ENCODE measurements at places on chromosomes 12 and 14.

DNA sequence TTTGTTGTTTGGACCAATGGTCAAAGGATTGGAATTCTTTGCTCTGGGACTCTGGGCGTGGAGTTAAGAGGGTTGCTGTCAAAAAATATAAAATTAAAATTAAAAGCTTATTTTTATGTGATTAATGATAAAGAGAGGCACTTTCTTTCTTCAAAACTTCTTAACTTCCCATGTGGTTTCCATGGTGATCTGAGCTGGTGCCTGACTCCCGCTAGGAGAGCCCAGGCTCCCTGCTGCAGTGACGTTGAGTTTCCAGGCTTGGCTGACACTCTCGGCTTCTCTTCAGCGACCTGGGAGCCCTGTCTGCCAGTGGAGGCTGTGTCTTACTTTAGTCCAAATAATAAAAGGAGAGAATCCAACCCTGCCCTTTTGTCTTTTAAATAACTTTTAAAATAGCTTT is 84.4 kb downstream of the GALC start:
- DNase-seq: no peak

- no peak for DNase-seq
Observed at GRCh38 chr12:45336762-45337596, 121.1 kb downstream of the ANO6 start.

DNA sequence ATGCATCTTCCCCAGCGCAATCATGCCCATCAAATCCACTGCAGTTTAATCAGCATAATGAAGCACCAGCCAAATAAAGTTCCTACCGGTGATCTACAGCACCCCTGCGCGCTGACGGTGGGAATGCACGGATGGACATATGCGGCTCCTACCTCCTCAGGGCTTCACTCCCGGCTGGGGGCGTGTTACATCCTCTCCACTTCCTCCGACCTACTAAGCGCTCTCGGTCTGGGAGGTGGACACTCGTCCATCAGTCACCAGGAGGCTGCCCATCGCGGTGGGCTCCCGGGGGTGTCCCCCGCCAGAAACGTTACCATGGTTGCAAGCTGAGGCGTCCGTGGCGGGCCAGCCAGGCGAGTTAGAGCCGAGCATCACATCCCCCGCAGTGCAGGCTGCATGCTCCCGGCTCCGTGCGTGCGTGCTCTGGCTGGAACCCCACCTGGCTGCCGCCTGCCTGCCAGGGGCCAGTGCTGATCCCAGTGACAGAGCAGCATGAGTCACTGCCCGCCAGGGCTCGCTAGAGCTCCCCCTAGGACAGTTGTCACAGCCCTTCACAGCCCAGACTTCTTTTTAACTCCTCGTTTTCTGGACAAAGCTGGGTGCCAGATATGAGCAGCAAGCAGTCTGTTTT is 73.0 kb downstream of the CIT start:
- no peak for DNase-seq

- no peak for DNase-seq
Observed at GRCh38 chr14:28876572-28876945, 110.0 kb downstream of the FOXG1 start.

- no peak for DNase-seq
Observed at GRCh38 chr14:27228053-27228452, 630.2 kb upstream of the NOVA1 start.

- no peak for DNase-seq
Observed at GRCh38 chr12:27869567-27869966, 89.5 kb upstream of the MANSC4 start.

DNA sequence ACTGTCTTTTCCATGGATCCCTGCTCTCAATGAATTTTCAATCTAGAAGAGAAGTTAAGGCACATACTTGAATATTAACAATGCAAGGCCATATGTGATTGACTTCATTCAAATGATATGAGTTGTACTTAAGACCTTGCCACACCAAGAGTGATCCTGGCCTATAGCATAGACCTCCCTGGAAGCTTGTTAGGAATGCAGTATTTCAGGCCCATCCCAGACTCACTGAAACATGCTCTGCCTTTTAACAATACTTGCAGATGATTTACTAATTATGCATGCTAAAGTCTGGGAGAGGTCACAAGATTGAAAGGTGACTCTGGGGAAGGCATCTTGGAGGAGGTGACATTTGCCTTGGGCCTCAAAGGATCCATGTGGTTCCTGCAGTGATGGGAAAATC is 43.2 kb downstream of the RFX4 start:
- DNase-seq: no peak

DNA sequence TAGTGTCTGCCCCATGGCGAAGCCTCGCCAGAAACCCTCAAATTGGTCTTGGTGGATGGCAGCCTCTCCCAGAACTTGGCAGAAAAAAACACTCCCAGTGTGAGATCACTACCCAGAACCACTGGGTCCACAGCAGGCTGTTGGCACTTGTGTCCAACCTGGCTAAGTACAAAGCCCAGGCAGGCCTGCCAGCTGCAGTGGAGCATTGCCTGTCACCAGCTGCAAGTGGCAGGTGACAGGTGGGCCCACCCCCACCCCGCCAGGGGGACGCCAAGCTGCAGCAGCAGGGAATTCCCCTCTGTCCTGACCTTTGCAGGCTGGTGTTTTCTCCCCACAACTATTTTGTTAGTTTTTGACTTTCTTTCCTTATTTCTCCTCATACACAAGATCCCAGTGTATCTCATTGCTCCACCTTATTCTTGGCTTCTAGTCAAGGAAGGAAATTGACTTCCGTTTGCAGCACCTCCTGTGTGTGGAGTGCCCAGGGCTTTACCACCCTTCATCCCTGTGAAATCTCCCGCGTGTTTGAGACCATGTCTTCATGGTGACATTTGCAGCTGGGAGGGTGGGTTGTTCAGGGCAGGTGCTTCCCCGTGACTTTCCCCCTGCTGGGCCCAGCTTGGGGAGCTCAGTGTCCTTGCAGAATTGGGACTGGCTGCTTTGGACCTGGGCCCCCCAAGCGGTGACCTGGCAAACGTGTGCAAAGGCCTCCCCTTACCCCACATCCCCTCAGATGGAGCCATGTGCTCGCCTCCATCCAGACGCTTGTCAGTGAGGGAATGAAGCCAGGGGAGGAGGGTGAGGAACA is 73.8 kb upstream of the RIN3 start:
- DNase-seq: no peak

- DNase-seq: no peak
Observed at GRCh38 chr14:28772613-28773012, 6.0 kb downstream of the FOXG1 start.

DNA sequence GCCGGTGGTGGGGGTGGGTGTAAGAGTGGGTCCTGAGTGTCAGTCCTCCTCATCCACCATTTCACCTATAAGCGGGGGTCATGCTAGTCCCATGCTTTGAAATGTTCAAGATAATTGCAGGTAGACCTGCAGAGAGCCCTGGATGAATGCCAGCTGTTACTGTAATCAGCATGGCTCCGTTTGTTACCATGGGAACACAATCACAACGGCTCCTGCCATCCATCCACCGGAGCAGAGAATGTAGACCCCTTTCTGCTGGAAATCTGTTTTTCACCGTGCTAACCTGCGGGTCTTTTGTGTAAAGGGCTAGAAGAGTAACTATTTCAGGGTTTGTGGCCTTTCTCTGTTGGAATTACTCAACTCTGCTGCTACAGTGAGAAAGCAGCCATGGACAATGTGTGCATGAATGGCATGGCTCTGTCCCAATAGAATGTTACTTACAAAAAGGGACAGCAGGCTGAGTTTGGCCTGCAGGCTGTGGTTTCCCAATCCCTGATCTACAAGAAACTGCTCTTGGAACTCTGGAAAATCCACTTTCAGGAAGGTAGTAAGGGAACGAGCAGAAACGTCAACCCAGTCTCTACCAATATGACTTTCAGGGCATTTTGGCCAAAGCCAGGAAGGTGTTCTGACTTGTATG is 36.1 kb downstream of the KCTD10 start:
- no peak for DNase-seq

GRCh38 chr12:80161612-80162011 is 62.3 kb downstream of the OTOGL start:
- no peak for DNase-seq
